ENCODE measurements at places on chromosomes 7 and 10. TPM values are rescaled to one million over a fixed set of nuclear protein-coding genes. Genes with fewer than 3 reads are reported as not detected.

Gene FGFBP3
- total RNA-seq = 2.4 TPM

Gene PPP1R3C
- 0.21 TPM for total RNA-seq

Gene SFRP4
- total RNA-seq = not detected

Gene GARS1
- 221 TPM for total RNA-seq

Gene IFIT1
- 0.09 TPM for total RNA-seq

Gene HMX3
- total RNA-seq = not detected

Gene FOXP2
- 0.14 TPM for total RNA-seq

Gene CTTNBP2
- not detected for total RNA-seq

Gene TFPI2
- total RNA-seq = not detected
